ENCODE measurements at places on chromosomes 12 and 14.

GRCh38 chr12:69324797-69325466 is 23.2 kb upstream of the LYZ start:
- no peak for DNase-seq

DNA sequence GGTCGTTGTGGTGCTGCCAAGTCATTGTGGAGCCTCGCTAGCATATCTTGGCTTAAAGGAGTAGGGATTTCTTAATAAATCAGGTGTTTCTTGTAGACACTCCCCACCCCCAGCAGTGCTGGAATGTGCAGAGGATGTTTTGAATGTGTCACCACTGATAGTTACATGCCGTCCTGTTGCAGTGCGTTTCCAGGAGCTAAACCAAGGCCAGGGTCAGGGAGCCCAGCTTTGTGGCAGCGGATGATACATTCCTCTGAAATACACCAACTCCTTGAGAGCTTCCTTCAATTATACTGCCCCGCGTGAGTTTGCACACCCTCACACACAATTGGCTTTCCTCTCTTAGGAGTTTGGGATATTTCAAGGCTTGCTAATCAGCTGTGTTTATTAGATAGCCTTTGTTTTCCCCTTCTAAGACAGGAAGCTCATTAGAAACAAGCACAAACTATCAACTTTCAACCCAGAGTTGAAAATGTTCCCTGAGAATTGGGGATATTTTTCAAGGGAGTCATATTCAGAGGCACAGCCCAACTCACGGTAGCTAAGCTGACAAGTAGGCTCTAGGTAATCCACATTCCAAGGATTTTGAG is 154.9 kb downstream of the C12orf75 start:
- peak; percentile 70 for DNase-seq

- no peak for DNase-seq
Observed at GRCh38 chr14:48568688-48569087, 893.3 kb upstream of the MDGA2 start.

DNA sequence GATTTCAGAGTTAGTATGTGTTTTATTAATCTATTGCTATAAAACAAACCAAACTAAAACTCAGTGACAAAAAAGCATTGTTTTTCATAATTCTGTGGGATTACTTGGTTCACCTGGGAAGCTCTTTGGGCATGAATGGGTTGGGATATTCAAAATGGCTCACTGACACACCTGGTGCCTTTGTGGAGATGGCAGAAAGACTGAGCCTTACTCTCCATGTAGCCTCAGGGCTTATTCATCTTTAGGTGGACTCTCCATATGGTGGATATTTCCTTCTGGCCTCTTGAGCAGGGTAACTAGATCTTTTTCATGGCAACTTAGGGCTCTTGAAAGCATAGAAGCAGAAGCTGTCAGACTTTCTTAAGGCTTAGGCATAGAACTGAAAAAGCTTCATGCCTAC is 1102.8 kb upstream of the SEL1L start:
- no peak for DNase-seq

DNA sequence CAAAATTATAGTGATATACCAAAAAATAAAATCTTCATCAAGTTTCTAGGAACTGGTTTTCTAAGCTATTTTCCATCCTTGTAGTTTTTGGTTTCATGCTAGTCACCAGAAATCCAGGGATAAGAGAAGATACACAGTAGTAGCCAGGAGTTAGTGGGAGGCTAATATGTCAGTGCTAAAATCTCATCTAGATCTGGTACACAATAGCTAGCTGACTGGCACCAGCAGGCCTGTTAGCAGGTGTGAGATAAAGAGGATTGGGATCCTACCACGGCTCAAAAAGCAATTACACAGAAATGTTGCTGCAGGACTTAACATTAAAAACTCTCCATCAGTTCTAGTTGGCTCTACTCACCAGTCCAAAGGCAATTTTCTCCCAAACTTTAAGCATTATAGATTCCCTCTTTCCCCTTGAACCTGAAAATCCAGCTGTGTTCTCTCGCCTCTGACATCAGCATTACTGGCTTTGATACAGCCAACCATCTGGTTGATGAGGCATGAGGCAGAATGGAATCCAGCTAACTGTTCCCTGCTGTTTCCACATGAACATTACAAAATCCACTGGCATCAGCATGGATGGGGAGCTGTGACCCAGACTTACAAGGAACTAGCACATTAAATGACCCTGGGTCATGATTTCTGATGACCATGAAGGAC is 41.8 kb upstream of the CCDC196 start:
- no peak for DNase-seq

DNA sequence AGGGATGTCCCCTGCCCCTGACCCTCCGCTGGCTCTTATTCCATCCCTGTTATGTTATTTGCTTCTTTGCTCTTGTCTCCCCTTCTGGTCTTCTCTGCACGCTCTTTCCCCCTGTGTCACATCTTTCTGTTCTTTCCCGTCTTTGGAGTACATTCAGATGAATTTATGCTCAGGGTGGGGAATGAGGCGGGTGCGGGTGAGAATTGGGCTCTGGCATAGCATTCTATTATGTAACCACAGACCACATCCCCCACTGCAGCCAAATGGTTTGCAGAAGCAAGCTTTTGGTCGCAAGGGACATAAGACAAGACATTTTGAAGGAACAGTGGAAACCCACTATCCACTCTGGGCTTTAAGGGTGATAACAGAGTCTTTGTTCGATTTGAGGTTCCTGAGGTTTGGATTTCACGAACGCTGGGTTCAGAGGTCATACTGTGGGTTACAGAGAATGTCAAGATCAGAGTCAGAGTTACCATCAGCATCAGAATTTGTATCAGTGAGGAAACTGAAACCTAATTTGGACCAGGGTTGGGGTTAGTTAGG is 3.8 kb downstream of the ENDOU start:
- no peak for DNase-seq

- DNase-seq: no peak
Observed at GRCh38 chr12:11727133-11727664, 77.7 kb downstream of the ETV6 start.

DNA sequence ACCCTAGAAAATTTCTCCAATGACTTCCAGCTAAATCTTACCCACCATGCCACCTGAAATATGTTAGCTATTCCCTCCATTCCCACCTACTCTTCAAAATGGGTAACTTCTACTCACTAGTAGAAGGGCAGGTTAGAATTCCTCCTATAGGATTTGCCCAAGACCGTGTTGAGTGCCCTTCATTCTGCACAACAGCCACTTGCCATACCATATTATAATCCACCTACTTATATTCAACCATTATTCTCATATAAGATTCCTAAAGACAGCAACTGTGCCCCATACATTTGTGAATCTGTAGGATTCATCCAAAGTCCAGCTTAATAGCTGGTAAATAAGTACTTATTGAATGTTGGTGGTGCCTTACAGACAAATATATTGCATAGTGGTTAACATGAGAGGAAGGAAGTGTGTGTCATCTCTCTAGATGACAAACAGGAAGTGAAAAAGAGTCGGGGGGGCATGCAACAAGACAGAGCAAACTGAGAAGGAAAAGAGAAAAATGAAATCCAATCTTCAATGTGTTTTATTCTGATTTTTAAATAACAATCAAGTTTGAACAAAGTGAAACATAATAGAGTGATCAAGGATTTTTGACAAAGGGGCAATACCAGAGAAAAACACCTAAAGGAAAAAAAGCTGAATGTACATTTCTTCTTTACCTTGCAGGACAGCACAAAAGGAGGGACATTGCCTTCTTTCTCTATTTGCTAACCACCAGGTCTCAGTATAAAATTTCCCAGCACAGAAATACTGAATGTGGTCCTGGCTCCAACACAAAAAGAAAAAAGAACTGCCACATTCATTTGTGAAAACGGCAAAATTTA is 389.3 kb upstream of the USP15 start:
- no peak for DNase-seq

- DNase-seq: no peak
Observed at GRCh38 chr12:31962076-31962475, 2.9 kb downstream of the RESF1 start.

GRCh38 chr14:100532906-100533655 is 54.1 kb downstream of the BEGAIN start:
- DNase-seq: no peak

GRCh38 chr14:80930836-80931389 is 10.6 kb downstream of the CEP128 start:
- DNase-seq: peak; percentile 88

GRCh38 chr14:82075566-82075965 is 541.9 kb upstream of the SEL1L start:
- peak; percentile 1 for DNase-seq

DNA sequence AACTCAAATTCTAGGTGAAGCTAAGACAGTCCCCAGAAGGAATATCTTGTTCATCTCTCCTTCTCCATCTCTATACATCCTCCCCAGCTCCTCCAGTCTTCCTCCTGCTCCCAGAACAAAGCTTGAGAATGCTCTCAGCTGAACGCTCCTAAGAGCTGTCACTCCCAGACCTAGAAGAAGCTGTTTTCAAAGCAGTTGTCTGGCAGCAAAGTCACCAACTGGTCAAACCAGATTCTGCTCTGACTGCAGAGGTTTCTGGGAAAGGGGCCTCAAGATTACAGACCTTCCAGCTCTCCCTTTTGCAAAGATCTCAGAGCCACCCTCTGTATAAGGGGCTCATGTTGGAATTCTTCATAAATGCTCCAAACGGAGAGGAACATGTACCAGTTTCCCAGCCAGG is 9.6 kb upstream of the HSPB8 start:
- DNase-seq: no peak

DNA sequence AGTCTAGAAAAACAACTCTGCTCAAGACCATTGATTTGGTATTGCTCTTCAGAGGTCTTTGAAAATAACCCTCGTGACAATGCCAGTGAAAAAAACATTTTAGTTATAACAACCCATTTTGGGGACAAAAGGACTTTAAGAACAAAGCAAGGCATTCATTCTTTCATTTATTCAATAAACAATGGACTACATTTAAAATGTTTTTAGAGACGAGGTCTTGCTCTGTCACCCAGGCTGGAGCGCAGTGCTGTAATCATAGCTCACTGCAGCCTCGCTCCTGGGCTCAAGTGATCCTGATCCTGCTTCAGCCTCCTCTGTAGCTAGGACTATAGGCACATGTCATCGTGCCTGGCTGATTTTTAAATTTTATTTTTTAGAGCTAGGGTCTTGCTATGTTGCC is 7.7 kb upstream of the KICS2 start:
- DNase-seq: no peak

DNA sequence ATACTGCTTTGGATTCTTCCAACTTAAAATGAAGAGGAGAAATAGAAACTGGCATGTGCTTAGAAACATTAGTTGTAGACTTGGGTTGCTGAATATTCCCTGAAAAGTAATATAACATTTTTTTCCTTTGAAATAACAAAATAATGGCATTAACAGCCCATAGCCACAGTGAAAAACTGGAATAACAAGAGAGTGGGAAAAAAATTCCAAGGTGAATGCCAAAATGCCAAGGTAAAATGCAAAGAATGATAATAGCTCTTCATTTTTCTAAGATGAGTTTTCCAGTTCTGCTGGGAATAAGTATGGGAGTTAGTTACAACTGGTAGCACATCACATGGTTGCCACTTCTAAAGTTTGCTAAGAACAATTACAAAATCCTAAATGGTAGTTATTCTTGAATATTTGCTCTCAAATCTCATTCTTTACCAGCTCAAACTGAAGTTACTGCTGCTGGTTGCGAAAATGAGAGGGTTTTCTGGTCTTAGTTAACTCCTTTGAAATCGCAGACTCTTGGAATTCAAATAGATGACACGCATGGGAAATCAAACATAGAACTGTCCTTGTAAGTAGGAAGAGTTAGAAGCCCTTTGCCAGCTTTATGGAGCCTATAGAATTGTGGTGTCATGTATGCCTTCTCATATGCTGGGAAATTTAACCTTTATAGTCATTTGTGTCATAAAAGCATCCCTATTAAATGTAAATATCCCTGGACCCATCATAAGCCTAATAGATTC is 165.0 kb upstream of the DCN start:
- DNase-seq: no peak

DNA sequence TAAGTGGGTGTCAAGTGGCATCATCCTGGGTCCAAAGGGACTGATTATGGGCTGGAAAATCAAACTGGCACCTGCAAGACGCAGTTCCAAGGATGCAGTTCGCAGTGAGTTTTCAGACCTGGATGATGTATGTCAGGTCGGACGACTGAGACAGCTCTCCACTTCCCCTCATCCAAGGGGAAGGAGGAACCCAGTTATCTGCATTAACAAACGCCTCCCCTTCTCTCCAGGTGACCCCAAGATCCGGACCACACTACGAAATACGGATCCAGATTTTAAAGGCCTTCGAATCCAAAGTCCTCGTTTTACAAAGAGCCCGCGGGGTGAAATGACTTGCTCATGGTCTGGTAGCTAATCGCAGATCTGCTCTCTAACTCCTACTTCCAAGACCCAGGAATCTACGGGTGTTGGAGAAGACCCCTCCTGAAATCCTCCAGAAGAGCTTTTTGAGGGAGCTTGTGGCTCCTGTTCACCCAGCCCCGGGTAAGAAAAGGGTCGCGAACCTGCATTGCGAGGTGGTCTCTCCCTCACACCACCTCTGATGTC is 460 bp upstream of the SYNE2 start:
- peak; percentile 41 for DNase-seq

DNA sequence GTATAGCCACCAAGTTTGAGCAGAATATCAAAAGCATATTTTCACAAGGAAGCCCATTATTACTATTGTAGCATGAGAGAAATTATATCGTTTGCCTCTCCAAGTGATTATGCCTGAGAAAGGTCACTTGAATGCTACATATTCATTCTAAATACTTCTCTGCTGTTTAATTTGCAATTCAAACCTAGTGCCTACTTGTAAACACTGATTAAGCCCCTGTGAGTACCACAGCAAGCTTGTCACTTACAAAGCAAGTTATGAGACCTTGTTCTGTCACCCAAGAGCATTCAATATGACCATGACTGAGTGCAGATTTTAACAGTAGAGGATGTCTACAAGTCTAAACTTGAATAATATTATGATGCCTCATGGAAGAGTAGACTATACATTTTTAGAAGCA is 124.7 kb upstream of the SSTR1 start:
- no peak for DNase-seq

DNA sequence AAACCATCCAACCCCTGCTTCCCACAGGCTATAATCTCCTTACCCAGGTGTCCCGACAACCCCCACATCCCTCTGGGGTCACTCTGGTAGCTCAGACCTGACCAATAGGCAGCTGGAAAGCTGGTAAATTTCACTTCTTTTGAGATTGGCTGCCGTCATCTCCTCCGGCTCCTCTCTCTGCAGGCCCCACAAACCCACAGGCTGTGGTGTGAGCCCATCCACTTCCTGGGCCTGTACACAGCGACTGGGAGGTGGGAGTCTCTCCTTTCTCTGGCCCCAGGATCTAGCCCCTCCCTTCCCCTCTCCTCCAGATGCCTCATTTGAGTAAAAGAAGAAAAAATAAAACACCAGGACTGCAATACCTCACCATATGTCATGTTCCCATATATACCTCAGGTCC is 709 bp downstream of the INHBC start:
- DNase-seq: no peak

All from ELR (cell line).